ENCODE measurements at places on chromosomes 4 and X.

DNA sequence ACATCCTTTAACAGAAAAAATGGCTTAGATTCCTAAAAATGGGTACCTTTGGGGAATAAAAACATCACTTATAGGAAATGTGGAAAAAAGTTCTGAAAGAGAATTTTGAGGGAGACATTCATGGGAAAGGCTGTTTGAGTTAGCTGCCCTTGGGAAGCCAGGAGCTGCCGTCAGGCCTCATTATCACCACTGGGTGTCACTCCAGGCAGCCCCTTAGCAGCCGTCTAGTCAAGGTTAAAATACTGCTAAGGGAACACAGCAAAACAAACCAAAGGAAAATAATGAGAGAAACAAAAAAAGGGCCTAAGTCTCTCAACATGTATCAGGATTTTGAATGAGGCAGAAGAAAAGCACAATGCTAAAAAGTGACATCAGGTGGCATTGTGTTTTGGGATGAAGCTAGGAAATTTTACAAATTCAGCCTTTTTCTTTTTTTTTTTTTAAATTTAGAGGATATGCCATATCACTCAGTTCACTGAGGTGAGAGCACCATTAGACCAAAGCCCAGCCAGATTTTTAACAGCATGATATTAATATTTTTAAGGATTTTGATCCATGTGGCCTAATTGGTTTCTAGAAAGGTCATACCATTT lies 235.3 kb downstream of the GPAT3 start:
- no peak for DNase-seq

DNA sequence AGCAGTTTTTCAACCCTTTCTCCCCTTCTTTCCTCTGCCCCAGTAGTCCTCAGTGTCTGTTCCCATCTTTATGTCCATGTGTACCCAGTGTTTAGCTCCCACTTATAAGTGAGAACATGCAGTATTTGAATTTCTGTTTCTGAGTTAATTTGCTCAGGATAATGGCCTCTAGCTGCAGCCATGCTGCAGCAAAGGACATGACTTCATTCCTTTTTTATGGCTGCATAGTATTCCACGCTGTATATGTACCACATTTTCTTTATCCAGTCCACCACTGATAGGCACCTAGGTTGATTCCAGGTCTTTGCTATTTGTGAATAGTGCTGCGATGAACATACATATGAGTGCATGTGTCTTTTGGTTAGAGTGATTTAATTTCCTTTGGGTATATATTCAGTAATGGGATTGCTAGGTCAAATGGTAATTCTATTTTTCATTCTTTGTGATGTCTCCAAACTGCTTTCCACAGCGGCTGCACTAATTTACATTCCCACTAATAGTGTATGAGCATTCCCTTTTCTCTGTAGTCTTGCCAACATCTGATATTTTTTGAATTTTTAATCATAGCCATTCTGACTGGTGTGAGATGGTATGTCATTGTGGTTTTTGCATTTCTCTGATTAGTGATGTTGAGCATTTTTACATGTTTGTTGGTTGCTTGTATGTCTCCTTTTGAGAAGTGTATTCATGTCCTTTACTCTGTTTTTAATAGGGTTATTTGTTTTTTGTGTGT lies 54.6 kb upstream of the ANK2 start:
- no peak for DNase-seq

GRCh38 chr4:3317011-3317655 lies 24.3 kb downstream of the RGS12 start:
- no peak for DNase-seq

GRCh38 chr4:7392438-7393421 lies 42.0 kb downstream of the PSAPL1 start:
- DNase-seq, result no peak

- no peak for DNase-seq
These were observed 5.9 kb upstream of the PITX2 start for GRCh38 chr4:110628663-110629213.

DNA sequence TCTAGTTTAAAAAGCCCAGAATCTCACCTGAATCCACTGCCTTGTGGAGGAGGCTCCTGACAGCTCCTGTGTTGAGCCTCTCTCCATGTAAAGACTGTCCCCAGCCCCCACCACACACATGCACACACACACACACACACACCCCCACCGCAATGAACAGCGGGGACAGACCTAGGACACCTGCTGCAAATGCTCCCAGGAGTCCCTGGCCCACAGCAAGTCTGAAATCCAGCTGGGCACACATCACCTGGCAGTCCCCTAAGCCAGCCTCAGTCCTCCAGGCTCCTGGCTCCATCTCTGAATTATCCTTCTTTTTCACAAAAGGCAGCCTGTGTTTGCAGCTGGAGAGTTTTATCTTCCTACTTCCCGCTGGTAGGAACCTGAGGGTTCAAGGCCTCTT lies 6.6 kb upstream of the FAM53A start:
- DNase-seq, result no peak

GRCh38 chrX:106726485-106727437 lies at the start of gene RNF128:
Gene RNF128, plus strand, starts transcription at chrX:106726701. Its CDS starts 213 bp downstream, at chrX:106726914.
- DNase-seq, result no peak

DNA sequence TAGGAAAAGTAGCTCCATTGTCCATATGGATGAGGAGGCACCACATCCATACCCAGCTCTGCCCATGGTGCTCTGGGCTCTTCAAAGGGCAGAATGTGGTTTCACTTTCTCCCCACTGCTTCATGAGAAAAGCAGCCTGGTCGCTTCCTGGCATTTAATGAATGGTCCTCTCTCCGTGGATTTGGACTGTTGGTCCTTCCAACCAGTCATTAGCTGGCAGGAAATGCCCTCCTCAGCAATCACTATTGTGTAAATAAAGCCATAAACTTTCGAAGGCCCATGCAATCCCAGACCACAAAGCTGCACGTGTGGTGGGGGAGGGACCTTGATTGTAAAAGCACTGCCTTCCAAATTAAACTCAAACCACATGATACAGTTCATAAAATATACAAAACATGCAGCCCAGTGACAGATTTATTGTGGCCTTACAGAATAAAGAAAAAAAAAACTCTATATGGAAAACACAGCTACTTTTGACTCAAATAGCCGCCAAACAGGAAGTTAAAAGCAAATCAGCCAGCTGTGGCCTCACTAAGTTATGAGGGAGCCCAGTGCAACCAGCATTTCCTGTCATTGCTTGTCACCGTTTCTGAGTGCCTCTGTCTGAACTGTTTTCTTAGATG lies 8.1 kb downstream of the MBNL3 start:
- DNase-seq, result peak; percentile 46

DNA sequence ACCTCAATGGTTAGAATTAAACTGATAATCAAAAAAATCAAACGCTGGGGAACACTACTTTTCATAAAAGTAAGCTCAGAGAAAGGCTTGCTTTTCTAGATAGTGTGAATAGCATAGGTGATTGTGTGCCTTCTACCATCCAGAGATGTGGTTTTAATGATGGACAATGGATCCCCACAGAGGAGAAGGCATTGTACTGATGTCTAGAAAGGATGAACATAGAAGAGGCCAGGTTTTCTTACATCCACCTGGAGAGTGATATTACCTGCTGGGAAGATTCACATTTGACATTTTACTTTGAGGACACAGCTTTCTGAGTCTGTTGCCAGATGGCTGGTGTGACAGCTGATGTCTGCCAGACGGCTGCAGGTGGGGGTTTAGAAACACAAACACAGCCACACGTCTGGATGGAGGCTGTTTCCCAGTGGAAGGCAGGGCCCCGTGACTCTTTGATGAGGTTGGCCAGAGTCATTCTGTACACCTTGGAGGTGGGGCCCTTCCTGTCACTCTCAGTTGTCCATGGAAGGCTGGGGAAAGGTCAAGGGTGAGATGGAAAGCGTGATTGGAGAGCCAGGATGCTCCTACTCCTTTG lies 114.4 kb downstream of the PSAPL1 start:
- DNase-seq, result no peak

DNA sequence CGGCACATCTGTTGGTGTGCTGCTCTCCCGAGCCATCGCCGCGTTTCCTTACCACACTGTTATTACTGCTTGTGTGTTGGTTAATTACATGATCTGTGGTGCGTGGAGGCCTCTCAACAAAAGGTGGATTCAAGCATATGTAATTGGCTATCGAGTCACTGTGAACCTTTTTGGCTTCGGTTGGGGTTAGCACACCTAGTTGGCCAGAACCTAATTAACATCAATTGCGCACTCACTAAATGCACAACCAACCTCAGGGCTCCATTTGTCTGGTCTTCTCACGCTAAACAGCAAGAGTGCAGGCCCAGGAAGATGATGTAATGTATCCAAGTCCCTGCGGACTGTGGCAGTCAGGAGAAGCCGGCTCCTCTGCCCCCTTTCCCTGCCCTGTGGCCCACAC lies 17.4 kb downstream of the ENPP6 start:
- no peak for DNase-seq

GRCh38 chr4:30726090-30726675 lies 6.0 kb downstream of the PCDH7 start:
- no peak for DNase-seq

All from hematopoietic multipotent progenitor cell treated with erythropoietin and hydrocortisone succinate and interleukin-3 and kit ligand, for 17 days (in vitro differentiated cells).